ENCODE measurements at places on chromosomes 3 and 15.
A peak's percentile ranks its signal among the peaks of the same experiment; 100 is the strongest.

- DNase-seq = peak; percentile 86
These were observed at the start of gene FXR1 for GRCh38 chr3:180912304-180913296. TSS of gene FXR1 (plus strand) at chr3:180912670. CDS start at chr3:180912686, 16 bp downstream.

DNA sequence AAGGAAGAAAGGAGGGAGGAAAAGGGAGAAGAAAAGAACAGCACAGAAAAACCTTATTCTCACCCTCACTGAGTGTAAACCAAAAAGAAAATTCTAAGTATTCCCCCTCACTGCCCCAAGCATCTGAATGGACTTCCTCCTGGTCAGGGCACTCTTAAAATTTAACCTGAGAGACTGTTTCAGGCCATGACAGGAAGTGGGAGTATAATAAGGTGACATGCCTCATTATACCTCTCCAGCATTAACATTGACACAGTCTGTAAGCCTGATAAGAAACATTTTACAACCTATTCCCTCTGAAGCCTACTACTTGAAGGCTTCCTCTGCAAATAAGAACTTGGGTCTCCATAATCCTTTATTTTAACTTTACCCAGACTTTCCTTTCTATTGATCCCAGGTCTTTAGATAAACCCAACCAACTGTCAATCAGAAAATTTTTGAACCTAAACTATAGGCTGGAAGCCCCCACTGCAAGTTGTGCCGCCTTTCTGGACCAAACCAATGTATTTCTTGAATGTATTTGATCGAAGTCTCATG is 41.7 kb downstream of the SLCO2A1 start:
- no peak for DNase-seq

DNA sequence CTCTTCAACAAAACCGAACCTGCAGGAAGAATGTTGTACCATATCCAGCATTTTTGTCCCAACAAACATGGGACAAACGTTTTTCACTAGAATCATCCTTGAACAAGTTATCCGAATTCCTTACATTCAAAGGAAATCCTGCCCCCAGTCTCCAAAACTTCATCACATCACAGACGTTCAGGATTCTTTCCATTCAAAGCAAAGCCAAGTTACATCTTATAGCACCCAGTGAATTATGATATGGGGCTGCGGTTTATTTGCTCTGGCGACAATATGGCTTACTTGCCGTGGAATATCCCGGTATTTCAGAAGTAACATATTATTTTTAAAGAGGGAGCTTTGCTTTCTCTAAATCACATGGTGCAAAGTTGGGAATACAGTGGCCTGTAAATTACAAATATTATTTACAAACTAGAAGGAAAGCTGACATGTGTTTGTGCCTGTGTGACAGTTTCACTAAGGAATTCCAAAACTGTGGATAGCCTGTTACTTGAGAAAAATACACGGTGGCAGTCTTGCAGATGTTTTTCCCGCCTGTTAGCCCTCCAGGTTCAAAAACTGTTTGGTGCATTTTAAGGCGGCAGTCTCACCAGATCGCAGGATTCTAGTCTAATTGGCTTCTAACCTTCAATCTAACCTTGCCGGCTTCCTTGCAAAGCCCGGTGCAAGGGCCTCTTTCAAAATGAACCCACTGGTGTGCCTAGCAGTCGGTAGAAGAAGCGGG is 736 bp upstream of the MBNL1 start:
- peak; percentile 53 for DNase-seq

GRCh38 chr3:177860184-177860583 is 662.9 kb upstream of the TBL1XR1 start:
- DNase-seq = no peak

DNA sequence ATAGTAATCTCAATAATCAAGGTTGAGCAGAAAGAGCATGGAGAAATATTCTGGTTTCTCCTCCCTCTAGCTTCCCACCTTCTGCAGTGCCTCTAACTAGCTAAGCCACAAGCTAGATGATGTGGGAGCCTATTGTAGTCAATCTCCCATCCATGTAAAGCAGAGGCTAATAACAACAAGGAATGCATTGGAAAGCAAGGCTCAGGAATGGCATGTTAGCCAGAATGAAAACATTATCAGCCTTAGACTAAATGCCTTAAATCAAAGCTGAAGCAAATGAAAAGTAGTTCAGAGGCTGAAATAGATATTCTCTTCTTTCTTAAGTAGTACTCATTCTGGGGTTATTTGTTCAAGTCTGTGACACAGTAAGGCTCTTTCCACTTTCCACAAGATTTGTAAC is 350.3 kb upstream of the DPPA4 start:
- DNase-seq = no peak
